ENCODE measurements at places on chromosomes 5 and 9. TPM values are rescaled to one million over a fixed set of nuclear protein-coding genes. Genes with fewer than 3 reads are reported as not detected.

Gene BAG1
- total RNA-seq = 116 TPM

Gene GNA14
- 15.7 TPM for total RNA-seq

Gene CATSPER3
- total RNA-seq = 0.87 TPM

Gene PLK2
- 41.1 TPM for total RNA-seq

Gene NR4A3
- 3.8 TPM for total RNA-seq

Gene FAM163B
- not detected for total RNA-seq

Gene MARCOL
- not detected for total RNA-seq
